NCI-H460 (cell line): ENCODE measurements at places on chromosomes 16 and 17. TPM values are rescaled to one million over a fixed set of nuclear protein-coding genes. Genes with fewer than 3 reads are reported as not detected.

Gene SEZ6L2
- total RNA-seq, result 14.7 and 18.7 TPM in 2 replicates

Gene CFAP52
- 0.22 TPM in 1 of 2 replicates, not detected in the other for total RNA-seq

Gene PROCA1
- total RNA-seq, result 3.4 and 3.6 TPM in 2 replicates

Gene TRIM37
- total RNA-seq, result 27.1 and 28.2 TPM in 2 replicates

Gene OTOA
- not detected in 2 replicates for total RNA-seq

Gene PIMREG
- total RNA-seq, result 33.9 and 36.5 TPM in 2 replicates

Gene CENPX
- 46.6 and 51.4 TPM in 2 replicates for total RNA-seq

Gene SLC5A11
- not detected in 2 replicates for total RNA-seq

Gene CCL5
- not detected in 2 replicates for total RNA-seq

Gene CA4
- total RNA-seq, result not detected in 2 replicates

Gene SLC52A1
- 0.12 and 0.35 TPM in 2 replicates for total RNA-seq

Gene PABPN1L
- 0.43 TPM in 1 of 2 replicates, not detected in the other for total RNA-seq

Gene NHLRC4
- total RNA-seq, result 0.12 and 0.35 TPM in 2 replicates

Gene ABAT
- total RNA-seq, result 0.52 and 0.59 TPM in 2 replicates

Gene GAS7
- 2.5 and 4.2 TPM in 2 replicates for total RNA-seq

Gene CDRT15
- not detected in 2 replicates for total RNA-seq

Gene FAM20A
- total RNA-seq, result 0.10 TPM in 1 of 2 replicates, not detected in the other

Gene ABCA9
- total RNA-seq, result 0.02 TPM in 1 of 2 replicates, not detected in the other

Gene ABCC11
- not detected in 2 replicates for total RNA-seq

Gene ICAM2
- total RNA-seq, result not detected in 2 replicates

Gene MYH1
- not detected in 2 replicates for total RNA-seq

Gene BCAR1
- total RNA-seq, result 9.9 and 10.3 TPM in 2 replicates

Gene CCL18
- total RNA-seq, result not detected in 2 replicates

Gene KRTAP9-7
- total RNA-seq, result not detected in 2 replicates

Gene CEP295NL
- total RNA-seq, result 0.20 and 0.35 TPM in 2 replicates
